ENCODE measurements at places on chromosomes 13 and 19.

DNA sequence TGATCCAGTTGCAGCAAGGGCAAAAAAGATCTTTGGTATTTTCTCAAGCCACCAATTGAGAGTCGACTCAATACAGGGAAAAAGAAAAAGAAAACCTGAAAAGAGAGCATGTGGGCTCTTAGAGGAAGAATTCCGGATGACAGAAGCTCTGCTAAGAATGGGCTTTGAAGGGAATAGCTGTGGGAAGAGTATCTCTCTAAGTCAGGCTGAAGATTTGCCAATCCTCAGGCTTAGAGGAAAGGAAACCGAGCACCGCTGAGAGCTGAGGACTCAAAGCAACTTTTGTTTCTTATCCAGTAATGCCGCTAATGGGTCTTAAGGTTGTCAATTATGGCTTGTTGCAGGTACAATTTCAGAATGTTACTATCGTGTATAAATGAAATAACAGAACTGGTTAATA is 166.4 kb downstream of the EFNB2 start:
- no peak for DNase-seq

DNA sequence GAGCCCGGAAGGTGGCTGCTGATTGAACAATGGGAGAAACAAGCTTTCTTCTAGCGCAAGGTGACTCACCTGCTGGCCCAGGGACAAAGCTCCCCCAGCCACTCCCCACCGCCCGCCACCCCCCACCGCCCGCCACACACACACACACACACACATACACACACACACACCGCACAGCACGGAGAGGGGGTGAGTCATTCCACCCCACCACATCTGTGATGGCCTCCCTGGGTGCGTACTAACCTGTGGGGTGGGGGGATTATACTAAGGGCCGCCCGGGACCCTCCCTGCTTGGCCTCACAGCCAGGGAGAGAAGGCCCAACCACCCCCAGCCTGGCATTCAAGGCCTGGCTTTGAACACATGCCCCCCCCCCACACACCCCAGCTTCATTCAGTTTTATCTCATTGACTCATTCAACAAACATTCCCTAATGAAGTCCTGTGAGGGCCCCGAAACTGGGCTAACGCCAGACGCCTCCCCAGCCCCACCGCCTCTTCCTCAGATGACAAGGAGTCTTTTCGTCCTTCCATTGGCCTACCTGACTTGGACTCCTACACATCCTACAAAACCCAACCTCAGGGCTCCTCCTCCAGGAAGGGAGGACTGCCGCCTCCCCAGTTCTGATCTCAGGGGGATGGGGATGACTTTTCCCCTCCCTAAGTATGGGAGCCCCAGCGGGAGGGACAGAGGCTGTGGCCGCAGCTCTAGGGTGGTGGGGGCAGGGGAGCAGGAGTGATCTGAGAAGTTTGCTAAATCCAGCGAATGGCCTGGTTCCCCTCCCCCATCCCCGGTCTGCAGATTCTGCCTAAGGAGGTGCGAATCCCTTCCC is 5.8 kb upstream of the ONECUT3 start:
- DNase-seq, result no peak

- DNase-seq, result peak; percentile 22
Observed at GRCh38 chr19:6161271-6161850, 25.9 kb downstream of the ACSBG2 start.

GRCh38 chr19:18745012-18745735 is 45.9 kb downstream of the COMP start:
- DNase-seq, result no peak

DNA sequence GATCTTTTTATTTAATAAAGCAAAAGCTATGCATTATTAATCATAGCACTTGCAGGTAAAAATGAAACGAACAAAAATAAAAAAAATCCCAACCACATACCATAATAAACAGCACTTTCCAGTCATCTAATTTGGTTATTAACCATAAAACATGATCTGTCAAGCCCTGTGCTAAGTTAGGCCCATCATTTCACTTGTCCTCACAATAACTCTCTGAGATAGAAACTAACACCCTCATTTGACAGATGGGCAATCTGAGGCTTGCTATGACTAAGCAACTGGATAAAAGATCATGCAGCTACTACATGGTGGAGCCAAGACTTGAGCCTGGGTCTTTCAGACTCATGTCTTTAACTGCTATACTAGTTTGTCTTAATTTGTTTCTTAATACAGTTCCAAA is 21.8 kb downstream of the PROSER1 start:
- DNase-seq, result no peak

DNA sequence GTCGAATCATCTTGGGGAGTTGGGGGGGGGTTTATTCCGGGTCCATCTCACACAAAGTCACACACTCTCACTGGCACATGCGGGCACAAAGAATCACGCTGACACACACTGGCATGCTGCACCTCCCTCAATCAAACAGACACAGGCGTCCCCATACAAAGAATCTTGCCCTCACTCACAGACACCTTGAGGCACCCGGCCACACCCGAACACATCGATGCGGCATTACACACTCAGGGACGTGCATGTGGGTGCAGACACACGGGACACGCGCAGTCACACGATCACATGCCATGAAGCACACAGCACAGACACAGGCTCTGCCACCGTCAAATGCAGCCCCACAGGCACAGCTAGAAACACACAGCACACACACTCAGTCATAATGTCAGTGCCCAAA is 7.8 kb downstream of the NFIX start:
- DNase-seq, result no peak

DNA sequence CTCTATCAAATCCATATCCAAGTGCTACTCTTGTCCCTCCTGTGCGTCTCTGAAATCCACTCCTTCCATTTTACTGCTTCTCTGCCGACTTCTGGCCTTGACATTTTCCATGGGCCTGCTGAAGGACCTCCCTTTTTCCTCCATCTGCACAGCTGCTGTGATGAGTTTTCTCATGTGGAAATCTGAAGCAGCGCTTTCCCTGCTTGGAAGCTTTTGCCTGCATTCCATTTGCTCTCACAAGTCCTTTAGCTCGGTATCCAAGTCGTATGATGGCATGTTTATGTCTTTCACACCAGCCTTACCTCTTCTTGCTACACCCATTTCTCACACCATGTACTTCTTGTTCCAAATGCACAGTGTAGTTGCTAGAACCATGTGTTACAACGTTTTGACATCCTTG is 328.2 kb downstream of the GPC5 start:
- DNase-seq, result no peak

DNA sequence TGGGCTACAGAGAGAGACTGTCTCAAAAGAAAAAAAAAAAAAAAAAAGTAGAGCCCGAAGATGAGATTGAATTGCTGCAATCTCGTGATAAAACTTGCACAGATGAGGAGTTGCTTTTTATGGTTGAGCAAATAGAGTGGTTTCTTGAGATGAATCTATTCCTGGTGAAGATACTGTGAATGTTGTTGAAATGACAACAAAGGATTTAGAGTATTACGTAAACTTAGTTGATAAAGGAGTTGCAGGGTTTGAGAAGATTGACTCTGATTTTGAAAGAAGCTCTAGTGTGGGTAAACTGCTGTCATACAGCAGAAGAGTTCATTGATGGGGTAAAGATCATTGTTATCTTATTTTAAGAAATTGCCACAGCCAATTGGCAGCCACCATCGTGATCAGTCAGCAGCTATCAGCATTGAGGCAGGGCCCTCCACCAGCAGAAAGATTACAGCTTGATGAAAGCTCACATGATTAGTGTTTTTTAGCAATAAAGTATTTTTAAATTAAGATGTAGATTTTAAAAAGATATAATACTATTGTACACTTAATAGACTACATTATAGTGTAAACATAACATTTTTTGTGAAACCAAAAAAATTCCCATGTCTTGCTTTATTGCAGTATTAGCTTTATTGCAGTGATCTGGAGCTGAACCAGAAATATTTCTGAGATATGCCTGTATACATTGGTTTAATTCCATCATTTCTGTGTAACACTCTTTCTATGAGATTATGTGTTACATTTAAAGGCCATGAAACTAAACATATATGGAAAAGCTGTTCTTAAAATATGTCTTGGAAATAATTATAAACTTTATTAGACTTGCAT is 43.1 kb downstream of the ZMYM2 start:
- no peak for DNase-seq

- no peak for DNase-seq
Observed at GRCh38 chr13:24075137-24075975, 85.2 kb upstream of the SPATA13 start.

DNA sequence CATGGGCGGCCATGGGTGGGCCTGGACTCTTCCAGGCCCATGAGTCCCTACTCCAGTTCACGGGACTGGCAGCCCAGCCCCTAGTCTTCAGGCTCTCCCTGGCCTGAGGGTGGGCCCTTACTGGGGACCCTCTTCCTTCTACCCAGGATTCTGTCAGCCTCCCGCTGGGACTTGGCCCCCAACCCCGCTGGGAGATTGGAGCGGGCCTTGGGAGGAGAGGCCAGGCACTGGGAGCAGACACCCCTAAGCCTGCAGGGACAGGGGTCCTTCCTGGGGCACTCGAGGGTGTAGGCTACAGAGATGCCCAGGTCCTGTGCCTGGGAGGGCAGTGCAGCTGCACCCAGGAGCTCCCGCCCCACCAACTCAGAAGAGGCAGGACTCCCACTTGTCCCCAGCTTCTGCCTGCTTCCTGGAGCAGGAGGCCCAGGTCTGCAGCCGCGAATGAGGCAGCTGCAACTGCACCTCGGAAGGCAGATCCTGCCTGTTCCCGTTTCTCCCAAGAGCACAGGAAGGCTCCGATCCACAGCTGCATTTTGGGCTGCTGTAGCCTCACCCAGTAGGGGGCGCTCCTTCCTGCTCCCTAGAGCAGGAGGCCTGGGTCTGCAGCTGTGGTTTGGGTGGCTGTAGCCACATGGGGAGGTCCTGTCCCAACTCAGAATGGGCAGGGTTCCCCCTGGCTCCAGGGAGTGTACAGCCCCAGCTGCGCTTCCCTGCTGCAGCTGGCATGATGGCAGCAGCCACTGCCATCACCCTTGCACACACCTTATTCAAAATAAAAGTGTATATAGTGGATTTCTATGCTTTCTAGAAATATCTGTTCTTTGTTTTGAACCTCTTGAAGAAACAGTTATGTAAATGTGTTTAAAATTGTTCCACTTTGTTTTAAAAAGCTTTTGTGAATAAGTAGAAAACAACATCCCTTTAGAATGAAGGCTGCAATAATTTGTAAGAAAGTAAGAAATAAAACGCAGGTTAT is 46.8 kb downstream of the TEX26 start:
- DNase-seq, result peak; percentile 2
